AG04449 (cell line): ENCODE measurements at places on chromosomes 12 and 14.

- DNase-seq, result peak; percentile 86
Measured at GRCh38 chr14:95265106-95266094, 54.3 kb downstream of the CLMN start.

- DNase-seq, result no peak
Measured at GRCh38 chr14:99121319-99121875, 150.6 kb downstream of the BCL11B start.

- no peak for DNase-seq
Measured at GRCh38 chr14:22905627-22906026, 13.3 kb downstream of the RBM23 start.

DNA sequence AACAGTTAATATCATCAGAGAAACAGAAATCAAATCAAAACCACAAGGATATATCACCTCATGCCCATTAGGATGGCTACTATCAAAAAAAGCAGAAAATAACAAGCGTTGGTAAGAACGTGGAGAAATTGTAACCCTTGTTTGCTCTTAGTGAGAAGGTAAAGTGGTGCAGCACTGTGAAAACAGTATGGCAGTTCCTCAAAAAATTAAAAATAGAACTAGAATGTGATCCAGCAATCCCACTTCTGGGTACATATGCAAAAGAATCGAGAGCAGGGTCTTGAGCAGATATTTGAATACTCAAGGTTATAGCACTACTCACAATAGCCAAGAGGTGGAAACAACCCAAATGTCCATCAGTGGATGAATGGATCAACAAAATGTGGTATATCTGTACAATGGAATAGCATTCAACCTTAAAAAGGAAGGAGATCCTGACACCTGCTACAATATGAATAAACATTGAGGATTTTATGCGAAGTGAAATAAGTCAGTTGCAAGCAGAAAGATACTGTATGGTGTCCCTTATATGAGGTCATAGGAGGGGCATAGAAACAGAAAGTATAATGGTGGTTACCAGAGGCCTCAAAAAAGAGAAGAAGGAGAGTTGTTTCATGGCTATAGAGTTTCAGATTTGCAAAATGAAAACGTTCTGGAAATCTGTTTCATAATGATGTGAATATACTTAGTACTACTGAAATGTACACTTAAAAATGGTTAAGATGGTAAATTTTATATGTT is 131.0 kb upstream of the EEA1 start:
- no peak for DNase-seq

DNA sequence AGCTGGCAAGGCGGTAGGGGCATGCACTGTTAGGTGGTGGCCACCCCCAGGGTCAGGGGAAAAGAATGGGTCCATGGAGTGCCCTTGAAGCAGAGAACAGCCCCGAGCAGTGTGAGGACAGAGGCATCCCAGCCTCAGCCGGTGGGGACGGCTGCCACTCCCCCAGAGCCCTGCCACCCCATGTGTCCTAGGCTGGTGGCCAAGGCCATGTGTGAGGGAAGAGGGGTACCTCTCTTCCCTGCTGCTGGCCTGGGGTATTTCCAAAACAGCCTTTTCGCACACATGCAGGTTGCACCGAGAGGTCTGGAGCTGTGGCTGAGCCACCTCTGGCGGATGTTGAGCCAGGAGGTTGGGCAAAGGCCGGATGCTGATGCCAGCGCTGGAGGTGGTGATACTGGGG is 19.9 kb downstream of the RFLNA start:
- DNase-seq, result no peak

DNA sequence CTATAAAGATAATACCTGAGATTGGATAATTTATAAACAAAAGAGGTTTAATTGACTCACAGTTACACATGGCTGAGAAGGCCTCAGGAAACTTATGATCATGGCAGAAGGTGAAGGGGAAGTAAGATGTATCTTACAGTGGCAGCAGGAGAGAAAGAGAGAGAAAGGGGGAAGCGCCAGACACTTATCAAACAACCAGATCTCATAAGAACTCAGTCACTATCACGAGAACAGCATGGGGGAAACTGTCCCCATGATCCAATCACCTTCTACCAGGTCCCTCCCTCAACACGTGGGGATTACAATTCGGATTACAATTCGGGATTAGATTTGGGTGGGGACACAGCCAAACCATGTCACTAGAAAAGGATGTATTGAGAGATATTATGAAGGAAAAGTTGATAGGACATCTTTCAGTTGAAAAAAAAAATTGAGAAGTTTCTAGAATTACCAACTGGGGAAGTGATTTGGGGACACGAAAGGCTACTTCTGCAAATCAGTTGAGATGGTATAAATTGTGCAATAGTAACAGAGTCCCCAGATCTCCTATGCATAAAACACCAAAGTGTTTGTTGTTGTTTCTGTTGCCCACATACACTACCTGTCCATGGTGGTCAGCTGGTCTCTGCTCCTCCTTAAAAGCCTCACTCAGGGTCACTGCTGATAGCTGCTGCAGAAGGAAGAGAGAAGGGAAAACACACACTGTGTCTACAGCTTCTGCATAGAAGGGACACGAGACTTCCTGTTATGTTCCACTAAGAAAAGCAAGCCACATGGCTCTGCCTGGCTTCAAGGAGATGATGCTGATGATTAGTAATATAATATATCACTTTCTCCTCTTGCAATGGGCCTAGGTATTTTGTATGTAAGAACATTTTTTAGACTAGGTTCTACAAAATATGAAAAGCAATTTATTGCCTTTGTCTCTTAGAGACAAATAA is 465.5 kb downstream of the PDZRN4 start:
- no peak for DNase-seq

DNA sequence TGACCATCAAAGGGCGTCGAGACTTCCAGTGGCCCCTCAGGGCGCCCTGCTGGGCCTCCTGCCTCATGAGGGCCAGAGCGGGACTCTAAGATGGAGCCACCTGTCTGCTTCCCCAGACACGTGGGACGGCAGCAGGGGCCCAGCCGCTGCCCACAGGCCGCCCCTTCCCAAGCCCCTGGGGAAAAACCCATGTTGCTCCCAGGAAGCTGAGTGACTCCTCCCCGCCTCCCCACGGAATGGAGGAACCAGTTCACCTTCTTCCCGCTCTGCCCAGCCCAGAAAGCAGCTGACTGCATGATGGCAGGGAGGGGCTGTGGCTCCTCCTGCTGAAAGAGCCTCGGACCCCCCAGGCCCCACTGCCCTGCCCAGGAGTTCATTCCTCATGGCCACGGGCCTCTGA is 14.9 kb downstream of the RAB35 start:
- no peak for DNase-seq
